ENCODE measurements at places on chromosomes 7 and 10.

- peaks cover 50% of the 10 kb centered on the region for H3K36me3 ChIP-seq
- no peak overlapping the region for H3K4me3 ChIP-seq
- H3K4me1 ChIP-seq = peaks cover 4% of the 10 kb centered on the region
- DNase-seq = no peak
- H3K27ac ChIP-seq = no peak overlapping the region
These were observed 43.0 kb downstream of the SCRN1 start for GRCh38 chr7:29946428-29947186.

GRCh38 chr7:52463341-52463740 lies 572.1 kb upstream of the POM121L12 start:
- no peaks in the 10 kb centered on the region for H3K4me1 ChIP-seq
- H3K27ac ChIP-seq = no peak overlapping the region
- no peak overlapping the region for H3K4me3 ChIP-seq
- DNase-seq = no peak
- no peaks in the 10 kb centered on the region for H3K36me3 ChIP-seq

DNA sequence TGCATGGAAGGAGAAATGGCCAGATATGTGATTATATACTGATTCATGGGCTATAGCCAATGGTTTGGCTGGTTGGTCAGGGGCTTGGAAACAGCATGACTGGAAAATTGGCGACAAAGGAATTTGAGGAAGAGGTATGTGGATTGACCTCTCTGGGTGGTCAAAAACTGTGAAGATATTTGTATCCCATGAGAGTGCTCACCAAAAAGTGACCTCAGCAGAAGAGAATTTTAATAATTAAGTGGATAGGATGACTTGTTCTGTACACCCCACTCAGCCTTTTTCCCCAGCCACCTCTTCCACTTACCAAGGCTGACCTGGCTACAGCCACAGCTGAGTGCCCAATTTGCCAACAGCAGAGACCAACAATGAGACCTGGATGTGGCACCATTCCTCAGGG lies 146.7 kb downstream of the GPR37 start:
- H3K4me3 ChIP-seq = no peak overlapping the region
- DNase-seq = no peak
- no peaks in the 10 kb centered on the region for H3K27me3 ChIP-seq
- no peaks in the 10 kb centered on the region for H3K36me3 ChIP-seq
- no peaks in the 10 kb centered on the region for H3K4me1 ChIP-seq
- H3K27ac ChIP-seq = no peak overlapping the region

DNA sequence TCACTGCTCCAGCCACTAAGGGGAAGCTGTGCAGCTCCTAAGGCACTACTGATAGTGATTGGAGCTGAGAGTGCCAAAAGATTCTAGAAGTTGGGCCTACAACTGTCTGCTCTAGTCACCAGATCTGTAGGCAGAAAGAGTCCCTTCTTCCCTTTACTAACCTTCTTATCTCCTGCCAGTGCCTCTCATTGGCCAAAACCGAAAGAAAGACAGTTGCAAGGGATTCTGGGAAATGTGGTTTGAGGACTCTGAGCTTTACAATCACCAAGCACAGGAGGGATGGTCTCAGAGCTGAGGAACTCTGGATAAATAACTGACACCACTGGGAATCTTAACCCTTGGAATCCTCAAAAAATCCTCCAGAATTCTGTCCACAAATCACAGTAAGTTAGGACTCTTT lies 615.8 kb downstream of the CCSER2 start:
- H3K27ac ChIP-seq = no peak overlapping the region
- peaks cover 3% of the 10 kb centered on the region for H3K27me3 ChIP-seq
- no peak overlapping the region for H3K4me3 ChIP-seq
- H3K36me3 ChIP-seq = no peaks in the 10 kb centered on the region
- peaks cover 8% of the 10 kb centered on the region for H3K4me1 ChIP-seq
- no peak for DNase-seq
